ENCODE measurements at places on chromosomes 4 and X.

- DNase-seq, result no peak
Observed at GRCh38 chr4:41134581-41134980, 79.8 kb downstream of the APBB2 start.

- no peak for DNase-seq
Observed at GRCh38 chr4:2940267-2941137, 22.7 kb downstream of the NOP14 start.

DNA sequence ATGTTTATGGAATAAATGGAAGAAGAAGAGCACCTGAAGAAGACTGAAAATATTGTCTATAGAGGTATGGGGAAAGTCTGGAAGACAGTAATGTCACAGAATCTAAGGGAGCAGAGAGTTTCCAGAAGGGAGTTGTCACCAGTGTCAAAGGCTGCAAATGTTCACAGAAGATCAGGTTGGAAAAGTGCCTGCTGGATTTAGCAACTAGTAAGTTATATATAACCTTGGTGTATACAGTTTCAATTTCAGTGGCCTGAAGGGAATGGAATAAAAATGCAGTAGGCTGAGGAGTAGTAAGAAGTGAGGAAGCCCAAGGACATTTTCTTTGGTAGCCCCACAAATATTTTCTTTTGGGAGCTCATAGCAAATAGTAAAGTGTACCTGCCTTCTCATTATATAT is 107.2 kb downstream of the SATL1 start:
- no peak for DNase-seq

GRCh38 chr4:2166253-2166652 is 75.7 kb downstream of the HAUS3 start:
- peak; percentile 3 for DNase-seq

GRCh38 chr4:177107288-177107921 is 202.3 kb upstream of the NEIL3 start:
- no peak for DNase-seq

DNA sequence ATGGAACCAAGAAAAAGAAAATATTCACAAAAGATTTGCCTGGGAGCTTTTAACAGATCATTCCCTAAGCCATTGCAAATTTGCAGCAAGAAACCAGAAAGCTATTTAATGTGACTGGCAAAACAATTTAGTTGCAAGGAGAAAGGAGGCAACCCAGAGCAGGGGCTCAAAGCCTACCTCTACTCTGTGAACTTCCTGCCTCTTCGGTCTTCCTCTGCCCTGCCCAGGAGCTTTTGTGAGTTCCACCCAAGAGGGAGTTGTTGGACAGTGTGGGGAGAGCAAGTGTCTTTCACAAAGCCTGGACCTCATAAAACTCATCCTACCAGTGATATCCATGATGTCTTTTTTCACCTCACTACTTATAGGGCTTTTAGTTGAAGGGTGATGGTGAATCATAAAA is 107.4 kb downstream of the AFF1 start:
- DNase-seq, result no peak

GRCh38 chr4:98908703-98909262 is 20.1 kb downstream of the EIF4E start:
- no peak for DNase-seq

DNA sequence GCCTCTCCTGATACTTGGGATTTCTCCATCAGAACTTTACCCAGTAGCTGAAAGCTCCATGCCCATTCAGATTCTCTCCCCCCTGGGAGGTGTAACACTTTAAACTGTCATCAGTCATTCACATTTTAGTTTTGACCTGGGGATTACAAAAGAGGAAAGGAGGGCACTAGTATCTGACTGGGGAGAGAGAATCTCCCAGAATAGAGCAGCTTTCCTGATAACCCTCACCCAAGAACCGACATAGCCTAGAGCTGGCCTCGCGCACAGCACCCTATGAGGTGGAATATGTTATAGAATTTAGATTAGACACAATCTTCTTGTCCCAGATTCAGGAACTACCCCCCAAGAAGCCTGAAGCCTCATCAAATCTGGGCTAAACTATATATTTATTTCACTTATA is 950.2 kb upstream of the TENM3 start:
- no peak for DNase-seq

- DNase-seq, result no peak
Observed at GRCh38 chr4:108342325-108342970, 173.7 kb upstream of the LEF1 start.

DNA sequence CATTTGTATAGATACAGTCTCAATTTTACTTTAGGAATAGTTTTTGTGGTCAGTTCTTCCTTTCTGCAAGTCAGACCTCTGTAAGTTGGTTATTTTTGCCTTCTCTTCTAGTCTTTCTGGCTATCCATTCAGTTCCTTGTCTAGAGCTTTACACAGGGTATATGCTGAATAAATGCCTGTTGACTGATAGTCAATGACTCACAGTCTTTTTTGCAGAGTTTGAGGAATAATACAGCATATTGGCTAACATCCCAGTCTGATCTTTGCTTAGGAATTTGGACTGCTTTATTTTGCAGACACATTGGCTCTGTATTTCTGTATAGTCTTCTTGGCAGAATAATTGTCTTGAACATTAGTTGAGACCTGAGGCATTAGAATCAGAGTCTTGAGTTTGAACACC is 132.4 kb downstream of the MAGEC1 start:
- DNase-seq, result no peak

- DNase-seq, result no peak
Observed at GRCh38 chr4:42225286-42225685, 72.8 kb upstream of the BEND4 start.

DNA sequence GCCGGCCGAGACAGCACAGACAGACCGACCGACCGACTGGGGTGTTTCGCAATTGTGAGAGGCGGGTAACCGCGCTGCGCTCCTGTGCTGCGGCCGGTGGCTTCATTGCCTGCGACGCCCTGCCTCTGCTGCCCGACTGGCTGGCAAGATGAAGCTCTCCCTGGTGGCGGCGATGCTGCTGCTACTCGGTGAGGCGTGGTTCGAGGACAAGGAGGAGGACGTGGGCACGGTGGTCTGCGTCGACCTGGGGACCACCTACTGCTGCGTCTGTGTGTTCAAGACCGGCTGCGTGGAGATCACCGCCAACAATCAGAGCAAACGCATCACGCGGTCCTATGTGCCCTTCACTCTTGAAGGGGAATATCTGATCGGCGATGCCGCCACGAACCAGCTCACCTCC is 565.7 kb upstream of the SMIM31 start:
- DNase-seq, result no peak
